ENCODE measurements at places on chromosomes 1 and 21.

GRCh38 chr21:42121794-42122193 is 50.7 kb downstream of the UMODL1 start:
- DNase-seq: no peak

- no peak for DNase-seq
These were observed 237.5 kb downstream of the HMCN1 start for GRCh38 chr1:185971688-185972087.

DNA sequence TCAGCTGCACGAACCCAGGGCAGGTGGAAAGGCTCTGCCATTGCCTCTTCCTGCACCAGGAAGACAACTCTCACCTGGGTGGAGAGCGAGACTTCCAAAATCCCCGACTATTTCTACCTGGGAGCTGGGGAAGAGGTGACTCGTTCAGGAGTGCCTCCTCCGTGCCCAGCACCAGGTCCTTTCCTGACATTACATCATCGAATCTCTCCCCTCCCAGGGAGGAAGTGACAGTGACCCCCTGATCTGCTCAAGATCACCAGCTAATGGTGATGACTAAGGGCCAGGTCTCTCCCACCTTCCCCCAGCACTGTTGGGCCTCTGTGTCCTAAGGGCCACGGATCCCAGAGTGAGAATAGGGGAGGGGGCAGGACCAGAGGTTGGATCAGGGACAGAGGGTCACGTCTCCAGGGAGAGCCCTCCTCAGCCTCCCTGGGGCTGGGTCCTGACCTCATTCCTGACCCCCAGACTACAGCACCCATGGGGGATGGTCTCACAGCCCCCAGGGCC is 6.8 kb downstream of the MEGF6 start:
- no peak for DNase-seq

DNA sequence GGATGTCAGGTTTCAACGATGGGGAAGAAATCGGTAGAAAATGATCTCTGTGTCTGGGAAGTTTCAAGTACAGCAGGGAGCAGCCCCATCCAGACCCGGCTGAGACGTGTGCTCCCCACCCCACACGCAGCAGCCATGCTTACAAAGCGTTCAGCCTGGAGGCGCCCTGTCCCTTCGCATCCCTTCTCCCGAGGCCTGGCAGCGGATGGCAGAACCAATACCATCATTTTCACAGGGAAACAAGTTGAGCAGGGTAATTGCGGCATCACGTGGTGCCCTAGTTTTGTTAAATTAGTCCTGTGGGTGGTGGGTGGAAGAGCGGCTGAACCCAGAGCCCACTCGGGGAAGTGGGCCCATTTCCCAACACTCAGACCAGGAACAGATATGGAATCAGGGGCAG is 23.9 kb downstream of the KCNAB2 start:
- DNase-seq: no peak

GRCh38 chr1:68908316-68908715 is 411.4 kb upstream of the DEPDC1 start:
- no peak for DNase-seq

DNA sequence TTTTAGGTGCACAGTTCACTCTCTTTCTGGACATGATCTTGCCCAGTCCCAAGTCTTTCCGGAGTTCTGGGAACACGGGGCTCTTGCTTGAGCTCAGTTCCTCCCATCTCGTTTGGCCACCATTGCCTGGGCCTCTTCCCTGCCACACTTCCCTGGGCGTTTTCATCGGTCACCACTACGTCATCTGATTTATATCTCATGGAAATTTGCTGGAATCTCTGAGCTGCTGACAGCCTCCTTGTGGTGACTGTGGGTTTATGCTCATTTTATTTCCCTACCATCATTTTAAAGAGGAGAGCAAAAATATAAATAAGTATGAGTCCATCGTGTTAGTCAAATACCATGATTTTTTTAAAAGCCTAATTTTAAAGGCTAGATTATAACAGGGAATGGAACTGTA is 449.1 kb upstream of the KAZN start:
- no peak for DNase-seq

GRCh38 chr1:203346060-203346768 is 4.7 kb downstream of the FMOD start:
- no peak for DNase-seq

GRCh38 chr1:63864224-63864641 is 90.4 kb downstream of the ROR1 start:
- no peak for DNase-seq

GRCh38 chr1:21930080-21930571 is 7.0 kb downstream of the HSPG2 start:
- no peak for DNase-seq
